CD4-positive, alpha-beta T cell treated with Interleukin-15 for 1 hour (primary cell): ENCODE measurements at places on chromosomes 3 and 15.

- DNase-seq: no peak
These were observed 29.5 kb downstream of the DNAH1 start for GRCh38 chr3:52345521-52346109.

DNA sequence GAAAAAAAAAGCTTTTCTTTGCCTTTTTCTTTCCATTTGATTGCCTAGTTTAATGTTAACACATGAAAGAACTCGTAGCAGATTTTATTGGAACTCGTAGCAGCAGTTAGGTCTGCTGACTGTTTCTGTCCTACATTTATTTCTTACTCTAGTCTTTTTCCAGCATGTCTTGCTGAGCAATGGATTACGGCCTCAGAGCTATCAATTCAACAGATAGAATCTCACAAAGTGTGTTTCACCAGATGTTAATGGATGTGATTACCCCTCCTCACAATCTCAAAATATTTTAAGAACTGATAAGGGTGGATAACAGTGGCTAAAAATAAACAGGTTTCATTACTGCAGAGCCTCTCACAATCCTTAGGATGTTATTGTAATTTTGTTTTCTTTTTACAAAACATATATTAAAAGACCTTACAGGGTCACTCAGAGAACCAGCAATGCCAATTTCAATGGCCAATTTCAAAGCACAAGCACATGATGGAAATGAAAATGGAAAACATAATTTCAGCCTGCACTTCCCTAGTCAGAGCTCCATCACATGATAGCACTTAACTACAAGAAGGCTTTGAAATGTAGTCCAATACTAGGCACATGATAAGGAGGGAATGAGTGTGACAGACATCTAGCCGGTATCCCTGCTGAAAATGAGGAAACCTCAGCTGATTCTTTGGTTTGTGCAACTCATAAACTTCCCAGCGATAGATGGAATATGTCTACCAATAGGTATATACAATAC lies 838.1 kb upstream of the SEMA6D start:
- no peak for DNase-seq

DNA sequence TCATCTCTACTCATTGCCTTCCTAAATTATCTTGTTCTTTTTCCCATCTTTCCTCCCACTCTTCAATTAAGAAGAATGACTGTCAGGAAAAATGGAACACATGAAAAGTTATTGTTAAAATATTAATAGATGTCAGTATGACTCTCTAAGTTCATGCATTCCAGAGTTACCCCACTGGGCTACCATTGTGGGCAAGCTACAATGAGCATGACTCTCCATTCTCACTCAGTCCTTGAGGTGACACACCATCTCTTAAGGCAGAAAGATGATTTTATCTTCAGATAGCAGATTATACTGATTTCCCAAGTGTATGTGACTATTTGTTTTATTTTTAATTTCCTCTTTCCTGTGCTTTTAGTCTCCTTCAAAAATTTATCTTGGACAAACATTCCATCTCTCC lies 144.3 kb downstream of the ALCAM start:
- DNase-seq: no peak

- DNase-seq: no peak
These were observed 29.6 kb downstream of the CX3CR1 start for GRCh38 chr3:39250116-39250747.

DNA sequence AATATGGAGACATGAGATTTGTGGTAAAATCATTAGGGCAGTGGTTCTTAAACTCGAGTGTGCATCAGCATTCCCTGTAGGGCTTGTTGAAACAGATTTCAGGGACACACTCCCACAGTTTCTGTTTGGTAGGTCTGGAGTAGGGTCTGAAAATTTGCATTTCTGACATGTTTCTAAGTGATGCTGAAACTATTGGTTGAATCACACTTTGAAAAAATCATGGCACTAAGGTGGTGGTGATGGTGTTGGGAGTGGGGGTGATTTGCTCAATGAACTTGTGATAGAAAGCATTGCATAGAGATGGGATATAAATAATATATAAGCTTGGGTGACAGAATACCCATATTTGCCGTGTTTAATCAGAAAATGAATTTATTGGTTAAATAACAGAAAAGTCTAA lies 11.3 kb downstream of the MITF start:
- DNase-seq: no peak

DNA sequence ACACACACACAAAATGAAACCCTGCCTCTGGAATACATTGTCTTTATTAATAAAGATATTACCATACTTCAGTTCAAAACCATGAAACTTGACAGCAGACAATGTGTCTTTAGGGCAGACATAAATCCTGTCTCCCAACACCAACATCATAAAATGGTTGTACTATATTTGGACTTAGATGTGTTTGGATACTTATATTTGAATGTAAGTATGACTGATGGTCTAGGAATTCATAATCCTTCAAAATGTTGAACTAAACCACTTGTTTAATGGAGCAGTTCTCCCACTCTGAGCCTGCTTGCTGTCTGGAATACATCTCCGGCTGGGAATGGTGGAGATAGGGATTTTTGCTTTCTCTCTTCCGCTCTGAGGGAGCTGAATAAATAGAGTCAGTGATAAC lies 10.6 kb downstream of the FBN1 start:
- no peak for DNase-seq

DNA sequence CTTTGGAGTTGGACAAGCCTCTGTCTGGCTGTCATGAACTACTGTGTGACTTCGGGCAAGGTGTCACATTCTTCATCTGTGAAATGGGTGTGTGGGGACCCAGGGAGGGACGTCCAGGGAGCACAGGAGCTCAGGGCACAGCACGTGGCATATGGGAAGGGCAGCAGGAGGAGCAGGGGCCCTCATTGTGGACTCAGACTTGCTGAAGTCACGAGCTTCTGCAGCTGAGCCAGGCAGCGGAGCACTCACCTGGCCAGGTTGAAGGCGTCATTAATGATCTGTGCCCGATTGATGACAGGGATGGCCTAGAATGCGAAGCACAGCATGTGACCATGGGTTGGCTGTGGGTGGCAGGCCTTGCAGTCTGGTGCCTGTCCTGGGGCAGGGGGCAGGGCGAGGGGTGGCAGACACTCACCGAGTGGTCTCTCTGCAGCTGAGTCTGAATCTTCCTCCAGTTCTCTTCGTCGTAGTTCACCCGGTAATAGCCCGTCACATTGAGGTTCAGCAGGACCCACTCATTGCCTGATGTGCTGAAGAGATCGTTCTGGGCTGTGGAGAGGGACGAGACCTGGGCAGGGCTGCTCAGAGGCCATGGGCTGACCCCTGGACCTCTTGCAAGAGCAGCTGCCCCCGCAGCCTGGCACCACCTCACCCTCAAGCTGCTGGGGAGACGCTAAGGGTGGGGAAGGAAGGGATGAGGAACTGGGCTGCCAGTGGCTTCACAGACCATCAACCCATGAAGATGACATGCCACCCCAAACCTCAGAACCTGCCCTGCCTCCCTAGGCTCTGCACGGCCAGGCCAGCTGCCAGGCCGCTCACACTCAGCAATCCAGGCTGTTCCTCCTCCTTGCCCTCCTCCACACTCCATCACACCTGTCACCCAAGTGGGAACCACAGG lies 15.4 kb downstream of the ANPEP start:
- DNase-seq: no peak

- no peak for DNase-seq
These were observed 482 bp upstream of the OGG1 start for GRCh38 chr3:9749296-9749644.

DNA sequence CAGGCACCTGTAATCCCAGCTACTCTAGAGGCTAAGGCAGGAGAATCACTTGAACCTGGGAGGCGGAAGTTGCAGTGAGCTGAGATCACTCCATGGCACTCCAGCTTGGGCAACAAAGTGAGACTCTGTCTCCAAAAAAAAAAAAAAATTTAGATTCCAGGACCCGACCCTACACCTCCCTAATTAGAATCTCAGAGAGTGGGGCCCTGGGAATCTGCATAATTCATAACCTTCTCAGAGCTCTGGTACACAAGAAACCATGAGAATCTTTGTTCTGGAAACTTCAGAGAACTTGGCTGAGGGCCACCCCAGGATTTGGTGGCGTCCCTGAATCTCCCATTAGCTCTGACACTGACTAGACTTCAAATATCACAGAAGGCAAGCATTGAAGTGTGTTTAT lies 31.5 kb downstream of the B3GNT5 start:
- no peak for DNase-seq

DNA sequence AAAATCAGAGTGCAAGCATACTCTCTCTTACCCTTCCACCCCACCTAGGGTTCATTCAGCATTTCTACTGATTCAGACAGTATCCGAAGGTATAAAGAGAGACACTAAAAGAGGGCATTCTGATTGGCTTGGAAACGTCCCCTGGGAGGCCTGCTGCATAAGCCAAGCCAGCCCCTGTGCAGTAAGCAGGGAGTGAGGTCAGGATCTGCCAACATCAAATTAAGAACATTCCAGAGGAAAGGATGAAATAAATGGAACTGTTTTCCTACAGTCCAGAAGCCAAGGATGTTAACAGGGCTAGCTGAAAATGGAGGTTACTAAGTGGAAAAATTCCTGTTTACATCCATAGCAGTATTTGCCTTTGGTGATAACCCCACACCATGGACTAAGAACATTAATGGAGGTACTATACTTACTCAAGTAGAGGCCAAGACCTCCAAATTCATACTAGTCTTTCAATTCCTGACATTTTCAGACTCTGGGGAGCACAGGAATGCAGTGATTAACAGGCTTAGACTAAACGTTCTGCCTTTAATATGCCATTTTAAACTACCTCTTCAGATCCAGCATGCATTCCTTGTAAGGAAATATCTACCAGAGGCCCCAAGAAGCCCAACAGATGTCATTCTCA lies 34.5 kb downstream of the NPTN start:
- no peak for DNase-seq

DNA sequence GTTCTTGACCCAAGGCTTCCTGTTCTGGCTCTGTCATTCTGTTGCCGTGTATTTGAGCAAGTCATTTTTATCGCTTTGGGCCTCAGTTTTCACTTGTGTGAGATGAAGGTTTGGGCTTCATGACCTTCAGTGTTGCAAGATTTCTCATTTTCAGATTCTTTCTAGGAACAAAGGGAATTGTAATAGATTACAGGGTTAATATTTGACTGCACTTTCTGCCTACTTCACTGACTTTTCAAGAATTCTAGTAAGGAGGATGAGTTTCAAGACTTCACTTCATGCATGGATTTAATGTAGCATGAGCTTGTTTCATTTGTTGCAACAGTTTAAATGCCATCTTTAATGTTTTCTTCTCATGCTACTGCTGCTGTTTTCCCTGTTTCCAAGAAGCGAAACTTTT lies 226.5 kb downstream of the NLGN1 start:
- DNase-seq: no peak

DNA sequence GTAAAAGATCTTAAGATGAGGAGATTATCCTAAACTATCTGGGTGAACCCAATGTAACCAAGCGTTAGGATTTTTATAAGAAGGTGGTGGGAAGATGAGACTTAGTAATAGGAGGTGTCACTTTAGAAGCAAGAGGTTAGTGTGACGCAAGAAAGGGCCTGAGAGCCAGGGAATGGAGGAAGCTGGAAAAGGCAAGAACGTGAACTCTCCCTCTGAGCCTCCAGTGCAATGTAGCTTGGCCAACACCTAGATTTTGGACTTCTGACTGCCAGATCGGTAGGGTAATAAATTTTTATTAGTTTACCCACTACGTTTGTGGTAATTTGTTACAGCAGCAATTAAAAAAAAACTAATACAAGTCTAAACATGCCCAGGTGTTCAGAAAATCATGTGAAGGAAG lies 20.8 kb upstream of the CNTN6 start:
- no peak for DNase-seq

- DNase-seq: peak; percentile 28
These were observed 175.7 kb downstream of the FAM43A start for GRCh38 chr3:194861375-194861774.

DNA sequence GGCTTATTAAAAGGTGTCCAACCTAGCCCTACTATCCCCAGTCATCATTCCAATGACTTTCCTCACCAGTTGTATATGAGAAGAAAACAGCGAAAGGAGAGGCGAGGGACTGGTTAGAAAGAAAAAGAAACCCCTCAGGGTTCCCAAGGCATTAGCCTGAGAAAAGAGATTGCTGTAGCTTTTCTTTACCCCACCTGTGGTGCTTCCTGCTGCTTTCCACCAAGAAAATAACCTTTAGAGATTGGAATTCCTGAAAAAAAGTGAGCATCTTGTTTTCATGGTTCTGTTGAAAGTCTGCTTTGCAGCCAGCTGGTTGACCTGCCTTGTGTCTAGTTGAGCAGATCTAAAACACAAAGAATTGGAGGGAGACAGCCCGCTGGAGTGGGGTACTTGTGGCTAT lies 196.4 kb downstream of the CADPS start:
- no peak for DNase-seq

DNA sequence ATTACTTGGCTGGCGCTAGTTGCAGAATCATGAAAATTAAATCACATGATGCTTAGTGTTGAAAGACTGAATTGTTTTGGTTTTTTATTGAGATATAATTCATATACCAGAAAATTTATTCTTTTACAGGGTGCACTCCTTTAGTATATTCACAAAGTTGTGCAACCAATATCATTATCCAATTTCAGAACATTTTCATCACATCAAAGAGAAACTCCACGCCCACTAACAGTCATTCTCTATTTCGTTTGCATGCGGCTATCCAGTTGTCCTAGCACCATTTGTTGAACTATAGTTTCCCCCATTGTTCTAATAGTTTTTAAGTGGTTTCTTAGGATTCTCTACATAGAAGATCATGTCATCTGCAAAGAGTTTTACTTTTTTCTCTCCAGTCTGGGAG lies 3.7 kb downstream of the EHD4 start:
- no peak for DNase-seq

GRCh38 chr3:53193466-53194209 lies 32.6 kb downstream of the PRKCD start:
- no peak for DNase-seq

- no peak for DNase-seq
These were observed 19.9 kb downstream of the SLC6A6 start for GRCh38 chr3:14422016-14422963.

- DNase-seq: no peak
These were observed 820 bp upstream of the HMCES start for GRCh38 chr3:129277829-129278271.

DNA sequence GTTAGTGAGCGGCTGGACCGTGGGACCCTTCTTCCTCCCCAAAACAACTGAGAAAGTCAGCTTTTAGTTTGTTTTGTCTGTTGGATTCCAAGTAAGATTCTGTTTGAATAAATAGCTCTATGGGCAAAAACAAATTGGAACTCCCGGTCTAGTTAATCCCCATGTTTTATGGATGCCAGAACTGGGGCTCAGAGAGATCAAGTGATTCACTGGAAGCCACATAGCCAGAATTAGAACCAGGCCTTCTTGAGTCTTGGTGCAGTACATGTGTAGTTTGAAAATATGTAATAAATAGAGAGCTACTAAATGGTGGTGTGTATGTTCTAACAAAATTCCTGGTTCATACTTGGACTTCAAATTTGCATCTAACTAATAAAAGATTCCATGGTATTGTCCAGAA lies 29.3 kb upstream of the POLR2M start:
- no peak for DNase-seq
